ENCODE measurements at places on chromosomes 7 and 10. TPM values are rescaled to one million over a fixed set of nuclear protein-coding genes. Genes with fewer than 3 reads are reported as not detected.

Gene RET
- total RNA-seq, result not detected

Gene FGL2
- total RNA-seq, result 9.8 TPM

Gene TMEM26
- 0.35 TPM for total RNA-seq

Gene SFR1
- total RNA-seq, result 1.2 TPM

Gene NEUROG3
- total RNA-seq, result not detected

All from smooth muscle cell of the coronary artery (primary cell).